ENCODE measurements at places on chromosomes 1 and 21. TPM values are rescaled to one million over a fixed set of nuclear protein-coding genes. Genes with fewer than 3 reads are reported as not detected.

The SH3BGR gene
- polyA plus RNA-seq: 5.8 TPM

The UBL4B gene
- not detected for polyA plus RNA-seq

The RGS8 gene
- 0.03 TPM for polyA plus RNA-seq

The RHCE gene
- 0.70 TPM for polyA plus RNA-seq

The PIGR gene
- polyA plus RNA-seq: 0.79 TPM

The HPCAL4 gene
- polyA plus RNA-seq: 6.8 TPM

The VASH2 gene
- 39.1 TPM for polyA plus RNA-seq

The PLD5 gene
- 5.7 TPM for polyA plus RNA-seq

The CD52 gene
- 4.9 TPM for polyA plus RNA-seq

The ZMYND12 gene
- 3.2 TPM for polyA plus RNA-seq

The OPRD1 gene
- polyA plus RNA-seq: 0.63 TPM

The NBPF11 gene
- 33.1 TPM for polyA plus RNA-seq

All from left renal pelvis (tissue), 4 donors.